Cortex of kidney (tissue), 1 donor: ENCODE measurements at places on chromosomes 5 and 9.

DNA sequence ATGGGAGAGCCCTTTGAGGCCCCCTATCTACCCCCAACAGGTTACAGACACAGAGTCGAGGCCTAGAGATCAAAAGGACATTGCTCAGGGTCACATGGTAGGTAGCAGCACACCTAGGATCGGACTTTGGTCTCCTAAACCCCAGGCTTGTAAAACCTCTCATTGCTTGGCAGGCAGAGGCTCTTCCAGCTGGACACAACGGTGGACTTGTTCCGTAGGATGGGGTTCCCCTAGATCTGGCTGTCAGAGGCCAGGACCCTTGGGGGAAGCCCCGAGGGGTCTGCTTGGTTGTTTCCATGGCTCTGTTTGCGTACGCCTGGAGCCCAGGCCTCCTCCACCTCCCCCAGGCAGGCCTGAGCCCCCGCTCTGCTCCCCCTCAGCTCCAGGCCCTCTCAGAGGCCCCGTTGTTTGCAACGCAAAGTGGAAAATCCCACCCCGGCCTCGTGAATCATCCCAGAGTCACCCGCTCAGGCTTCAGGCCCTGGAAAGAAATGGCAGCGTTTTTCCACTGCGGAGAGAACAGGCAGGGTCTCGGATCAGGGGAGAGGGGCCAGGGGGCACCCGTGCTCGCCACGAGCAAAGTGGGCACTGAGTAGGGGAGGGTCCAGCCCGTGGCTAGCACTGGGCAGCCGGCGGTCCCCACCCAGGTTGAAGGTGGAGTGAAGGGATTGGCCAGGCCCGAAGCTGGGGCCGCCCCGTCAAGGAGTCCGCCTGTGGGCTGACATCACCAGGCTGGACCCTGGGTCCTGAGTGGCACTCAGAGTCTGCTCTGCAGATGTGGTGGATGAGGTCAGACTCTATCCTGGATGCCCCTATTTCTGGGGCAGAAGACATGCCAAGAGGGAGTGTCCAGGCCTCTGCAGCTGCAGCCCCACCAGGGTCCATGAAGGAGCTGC is 19.8 kb downstream of the COL27A1 start:
- no peak for DNase-seq

DNA sequence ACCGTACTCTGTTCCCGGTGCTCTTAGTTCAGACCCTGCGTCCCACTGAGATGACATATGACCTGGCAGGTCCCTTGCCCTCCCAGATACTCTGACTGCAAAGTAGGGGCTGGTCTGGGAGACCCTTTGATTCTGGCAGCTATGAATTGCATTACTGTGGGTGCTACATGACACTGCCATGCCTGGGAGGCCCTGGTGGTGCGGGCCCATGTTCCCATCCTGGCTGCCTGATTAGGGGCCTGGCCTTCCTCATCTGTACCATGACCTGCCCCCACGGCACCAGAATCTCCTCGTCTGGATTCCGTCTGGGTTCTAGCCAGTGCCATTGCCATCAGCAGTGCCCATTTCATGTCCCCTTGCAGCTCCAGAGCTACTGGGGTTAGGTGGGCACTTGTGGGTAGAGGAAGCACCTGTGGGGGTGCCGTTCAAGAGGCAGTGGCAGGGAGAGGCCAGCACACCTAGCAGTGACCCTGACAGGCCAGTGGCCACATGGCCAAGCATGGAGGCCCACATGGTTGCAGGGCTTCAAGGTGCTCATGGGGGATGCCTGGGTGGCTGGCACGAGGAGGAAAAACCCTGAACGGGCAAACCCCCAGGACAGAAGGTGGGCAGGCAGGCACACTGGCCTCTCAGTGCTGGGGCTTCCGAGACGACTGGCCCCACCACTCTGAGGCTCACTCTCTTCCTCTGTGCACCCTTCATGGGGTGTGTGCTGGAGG is 69.7 kb downstream of the PHF2 start:
- DNase-seq = no peak

DNA sequence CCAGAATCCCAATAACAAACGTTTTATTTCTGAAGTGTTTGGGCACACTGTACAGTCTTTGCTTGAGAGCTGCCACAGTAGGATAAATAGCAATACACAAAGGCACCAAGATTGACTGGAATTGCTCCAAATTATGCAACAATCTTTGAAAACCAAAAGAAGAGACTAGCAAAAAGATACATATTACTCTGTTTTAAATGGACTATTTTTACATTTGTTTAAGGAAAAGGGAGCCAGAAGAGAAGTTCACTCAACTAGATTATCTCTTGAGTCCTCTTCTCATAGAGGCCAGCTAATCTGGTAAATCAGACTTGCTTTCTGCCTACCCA is 385.0 kb upstream of the SLC30A5 start:
- no peak for DNase-seq

DNA sequence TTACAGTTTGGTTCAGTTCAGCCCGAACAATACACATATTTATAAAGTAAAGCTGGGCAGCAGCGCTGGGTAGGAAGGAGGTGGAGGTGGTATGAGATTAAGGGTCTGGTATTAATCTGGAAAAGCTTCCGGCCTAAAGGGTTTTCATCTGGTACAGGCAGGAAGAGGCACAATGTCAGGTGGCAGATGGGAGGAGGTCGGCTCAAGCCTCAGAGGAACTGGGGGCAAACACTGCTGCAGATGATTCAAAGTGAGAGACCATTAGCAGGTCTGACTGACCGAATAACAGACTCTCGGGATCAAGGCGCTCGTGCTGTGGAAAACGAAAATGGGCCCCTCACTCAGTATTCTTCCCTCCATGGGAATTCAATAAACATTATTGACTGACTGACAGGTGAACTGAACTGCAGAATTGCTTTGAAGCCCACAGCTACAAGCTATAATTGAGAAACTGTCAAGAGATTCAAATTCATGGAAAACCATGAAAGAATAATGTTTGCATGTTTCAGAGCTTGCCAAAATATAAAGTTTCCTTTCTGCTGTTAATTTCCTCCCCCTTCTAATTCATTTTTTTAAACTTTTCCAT is 75.3 kb downstream of the TMEM167A start:
- DNase-seq = no peak

DNA sequence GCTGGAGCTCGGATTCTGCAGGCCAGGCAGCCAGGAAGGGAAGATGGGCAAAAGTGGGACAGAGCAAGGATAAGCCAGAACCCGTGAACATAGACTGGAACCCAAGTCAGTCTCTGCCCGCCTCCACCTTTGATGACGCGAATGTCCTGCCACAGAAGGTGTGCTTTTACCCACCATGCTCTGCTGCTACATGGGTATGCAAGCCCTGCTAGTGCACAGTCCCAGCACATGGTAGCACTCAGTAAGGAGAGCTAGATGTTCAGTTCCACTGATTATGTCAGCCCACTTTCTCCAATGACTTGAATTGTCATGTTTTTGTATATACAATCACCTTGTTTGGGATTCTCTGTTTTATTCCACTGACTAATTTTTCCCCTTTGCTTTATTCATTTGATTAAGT is 11.4 kb upstream of the CD72 start:
- no peak for DNase-seq

DNA sequence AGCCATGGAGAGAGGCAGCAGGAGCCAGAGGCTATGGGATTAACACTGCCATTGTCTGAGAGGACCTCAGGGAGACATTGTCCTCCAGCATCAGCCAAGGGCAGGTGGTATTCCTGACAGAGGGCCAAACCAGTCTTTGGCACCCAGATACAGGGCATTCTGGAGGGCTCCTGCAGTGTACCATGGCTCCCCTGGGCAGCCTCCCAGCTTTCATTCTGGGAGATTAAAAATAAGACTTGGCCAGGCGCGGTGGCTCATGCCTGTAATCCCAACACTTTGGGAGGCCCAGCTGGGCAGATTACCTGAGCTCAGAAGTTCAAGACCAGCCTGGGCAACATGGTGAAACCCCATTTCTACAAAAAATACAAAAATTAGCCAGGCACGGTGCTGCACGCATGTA is 4.2 kb downstream of the MTAP start:
- no peak for DNase-seq

- no peak for DNase-seq
Measured at GRCh38 chr9:21997480-21997879, 2.9 kb downstream of the CDKN2B-AS1 start.

DNA sequence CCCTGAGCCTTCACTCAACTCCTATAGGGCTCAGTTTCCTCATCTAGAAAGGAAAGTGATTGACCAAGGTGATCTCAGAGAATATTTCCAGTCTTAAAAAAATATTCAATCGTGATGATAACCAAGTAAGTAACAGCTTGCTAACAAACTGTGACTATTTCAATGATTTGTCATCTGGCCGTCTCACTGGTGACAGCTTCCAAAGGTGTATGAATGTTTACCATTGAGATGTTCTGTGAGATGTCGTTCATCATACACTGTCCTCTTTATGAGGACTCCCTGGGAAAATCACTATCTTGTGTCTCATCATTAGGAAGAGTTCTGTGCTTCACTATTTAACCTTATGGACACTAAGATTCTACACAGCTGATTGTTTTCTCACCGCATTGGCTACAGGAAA is 75.7 kb downstream of the GLIS3 start:
- DNase-seq = no peak

- no peak for DNase-seq
Measured at GRCh38 chr5:140383300-140383699, 18.3 kb upstream of the ANKHD1 start.

DNA sequence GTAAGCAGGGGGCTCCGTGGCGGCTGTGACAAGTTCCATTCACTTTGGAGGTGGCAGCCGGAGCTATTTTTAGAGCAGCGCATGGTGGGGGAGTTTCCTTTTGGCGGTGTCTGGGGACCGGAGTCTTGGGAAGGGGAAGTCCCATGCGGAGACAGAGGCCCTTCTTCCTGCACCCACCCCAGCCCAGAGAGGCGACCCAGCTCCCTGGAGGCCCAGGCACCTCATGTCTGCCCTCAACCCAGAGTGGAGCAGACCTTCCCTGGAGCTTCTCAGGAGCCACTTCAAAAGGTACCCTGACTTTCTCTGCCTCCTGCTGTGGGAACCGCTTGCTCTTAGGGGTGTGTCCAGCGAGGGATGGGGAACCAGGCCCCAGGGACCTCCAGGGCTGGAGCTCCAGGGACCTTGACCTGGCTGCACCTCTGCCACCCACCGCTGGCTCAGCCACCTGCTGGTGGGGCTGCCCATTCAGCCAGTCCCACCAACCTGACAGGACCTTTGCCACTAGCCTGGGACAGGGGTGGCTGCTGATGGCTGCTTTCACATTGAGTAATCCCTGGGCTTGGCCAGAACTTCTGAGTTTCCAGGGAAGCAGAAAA is 34.1 kb downstream of the NEK6 start:
- no peak for DNase-seq

DNA sequence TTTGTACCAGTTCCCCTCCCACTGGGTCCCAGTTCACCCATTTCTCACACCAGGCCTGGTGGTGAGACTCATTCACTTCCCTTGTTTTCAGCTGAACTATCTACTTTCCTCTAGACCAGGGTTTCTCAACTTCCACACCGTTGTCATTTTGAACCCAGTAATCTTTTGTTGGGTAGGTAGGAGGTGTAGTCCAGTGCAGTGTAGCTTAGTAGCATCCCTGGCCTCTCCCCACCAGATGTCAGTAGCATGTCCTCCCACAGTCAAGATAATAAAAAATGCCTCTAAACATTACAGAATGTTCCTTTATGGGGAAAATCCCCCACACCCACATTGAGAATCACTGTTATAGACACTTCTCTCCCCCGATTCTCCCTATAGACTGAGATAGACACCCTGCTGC is 299.1 kb downstream of the EPB41L4A start:
- no peak for DNase-seq

DNA sequence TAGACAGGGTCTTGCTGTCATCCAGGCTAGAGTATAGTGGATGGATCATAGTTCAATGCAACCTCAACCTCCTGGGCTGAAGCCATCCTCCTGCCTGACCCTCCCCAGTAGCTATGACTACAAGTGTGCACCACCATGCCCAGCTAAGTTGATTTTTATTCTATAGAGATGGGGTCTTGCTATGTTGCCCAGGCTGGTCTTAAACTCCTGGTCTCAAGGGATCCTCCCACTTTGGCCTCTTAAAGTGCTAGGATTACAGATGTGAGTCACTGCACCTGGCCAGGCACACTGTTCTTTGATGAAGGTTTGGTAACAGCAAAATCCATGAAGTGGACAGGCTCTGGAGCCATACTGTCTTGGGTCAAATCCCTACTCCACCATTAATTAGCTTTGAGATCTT is 6.5 kb upstream of the GFRA3 start:
- DNase-seq = no peak

DNA sequence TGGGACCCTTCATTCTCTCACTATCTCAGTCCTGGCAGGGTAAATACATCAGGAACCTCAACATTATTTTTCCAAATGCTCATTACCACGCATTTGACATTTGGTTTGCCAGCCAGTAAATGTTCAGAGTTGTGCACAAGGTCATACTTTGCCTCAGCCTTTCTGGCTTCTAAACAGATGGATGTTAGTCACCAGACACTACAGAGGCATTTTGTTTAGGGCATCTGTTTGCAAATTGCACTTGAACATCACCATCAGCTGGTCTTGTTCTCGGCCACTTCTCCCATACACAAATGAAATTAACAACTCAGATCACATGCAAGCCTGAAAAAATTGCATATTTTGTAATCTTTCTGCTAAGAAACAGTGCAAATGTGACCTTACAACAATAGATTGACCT is 75.0 kb upstream of the SLC1A1 start:
- no peak for DNase-seq

GRCh38 chr9:126916909-126917308 is 2.3 kb downstream of the RALGPS1 start:
- no peak for DNase-seq

- DNase-seq = no peak
Measured at GRCh38 chr5:42828671-42829070, 17.0 kb upstream of the SELENOP start.

DNA sequence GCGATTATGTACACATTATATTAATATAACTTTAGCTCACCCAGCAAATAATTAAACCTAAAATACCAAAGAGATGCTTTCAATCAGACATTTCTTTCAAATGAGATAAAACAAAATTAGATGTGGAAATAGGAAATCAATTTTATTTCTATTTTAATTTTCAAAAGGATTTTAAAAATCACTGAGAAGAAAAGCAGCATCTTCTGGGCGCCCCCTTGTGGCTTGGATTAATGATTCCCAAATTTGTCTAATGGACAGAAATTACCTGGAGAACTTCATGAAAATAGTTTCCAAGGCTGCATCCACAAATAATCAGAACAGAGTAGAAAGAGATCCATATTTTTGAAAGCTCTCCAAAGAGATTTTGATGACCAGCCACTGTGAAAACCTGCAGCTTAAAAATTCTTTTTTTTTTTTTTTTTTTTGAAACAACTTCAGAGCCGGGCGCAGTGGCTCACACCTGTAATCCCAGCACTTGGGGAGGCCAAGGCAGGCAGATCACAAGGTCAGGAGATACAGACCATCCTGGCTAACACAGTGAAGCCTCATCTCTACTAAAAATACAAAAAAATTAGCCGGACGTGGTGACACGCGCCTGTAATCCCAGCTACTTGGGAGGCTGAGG is 50.9 kb upstream of the CEMIP2 start:
- no peak for DNase-seq
